ENCODE measurements at places on chromosomes 12 and 14.
A peak's percentile ranks its signal among the peaks of the same experiment; 100 is the strongest.

DNA sequence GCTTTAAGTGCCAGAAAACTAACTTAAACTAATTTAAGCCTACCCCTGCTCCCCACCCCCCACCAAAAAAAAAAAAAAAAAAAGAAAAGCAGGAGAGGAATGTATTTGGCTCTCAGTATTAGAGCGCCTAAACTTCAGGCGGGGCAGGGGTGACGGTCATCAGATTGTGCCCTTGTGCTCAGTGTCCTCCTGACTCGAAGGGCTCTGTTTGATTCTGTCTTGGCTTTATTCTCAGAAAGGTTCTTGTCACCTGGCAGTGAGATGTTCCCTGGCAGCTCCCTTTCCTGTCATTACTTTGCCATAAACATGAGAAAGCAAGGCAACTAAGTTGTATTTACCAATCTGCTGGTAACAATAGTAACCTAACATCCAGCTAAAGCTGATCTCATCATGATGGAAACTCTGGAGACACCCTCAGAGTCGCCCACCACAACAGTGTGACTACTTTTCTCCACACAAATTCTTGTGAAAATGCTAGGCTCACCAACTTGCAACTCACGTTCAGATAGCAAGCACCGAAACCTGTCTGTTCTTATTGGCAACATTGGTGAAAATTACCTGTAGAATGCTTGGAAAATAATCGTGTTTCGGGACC is 39.0 kb upstream of the WNK1 start:
- no peak for DNase-seq

DNA sequence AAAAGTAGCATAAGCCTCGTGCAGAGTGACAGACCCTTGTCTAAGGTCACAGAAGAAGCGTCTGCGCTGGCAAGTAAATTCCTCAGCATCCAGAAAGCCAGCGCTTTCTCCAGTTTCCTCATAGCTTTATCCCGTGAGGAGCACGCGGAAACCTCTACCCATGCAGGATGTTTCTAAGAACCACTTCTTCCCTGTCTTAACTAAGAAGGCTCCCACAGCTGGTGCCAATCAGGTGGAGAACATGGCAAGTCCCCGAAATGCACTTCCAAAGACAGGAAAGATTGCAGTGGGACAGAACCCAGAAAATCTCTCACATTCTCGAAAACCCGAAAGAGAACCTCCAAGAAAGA is 968 bp upstream of the ARID4A start:
- peak; percentile 7 for DNase-seq

- no peak for DNase-seq
Measured at GRCh38 chr12:45279931-45280830, 64.3 kb downstream of the ANO6 start.

GRCh38 chr12:81963636-81964035 is 204.5 kb upstream of the PPFIA2 start:
- no peak for DNase-seq

GRCh38 chr14:33343016-33343415 is 404.3 kb downstream of the NPAS3 start:
- no peak for DNase-seq

- DNase-seq = no peak
Measured at GRCh38 chr12:56230432-56231183, 757 bp downstream of the SLC39A5 start.

- no peak for DNase-seq
Measured at GRCh38 chr14:77556946-77557345, 58.3 kb upstream of the ISM2 start.
